ENCODE measurements at places on chromosomes 1 and 21.

GRCh38 chr1:48030211-48030610, 33.0 kb upstream of the TRABD2B start:
- no peak for DNase-seq

- DNase-seq: no peak
Measured at GRCh38 chr1:181767001-181767708, 283.8 kb downstream of the CACNA1E start.

DNA sequence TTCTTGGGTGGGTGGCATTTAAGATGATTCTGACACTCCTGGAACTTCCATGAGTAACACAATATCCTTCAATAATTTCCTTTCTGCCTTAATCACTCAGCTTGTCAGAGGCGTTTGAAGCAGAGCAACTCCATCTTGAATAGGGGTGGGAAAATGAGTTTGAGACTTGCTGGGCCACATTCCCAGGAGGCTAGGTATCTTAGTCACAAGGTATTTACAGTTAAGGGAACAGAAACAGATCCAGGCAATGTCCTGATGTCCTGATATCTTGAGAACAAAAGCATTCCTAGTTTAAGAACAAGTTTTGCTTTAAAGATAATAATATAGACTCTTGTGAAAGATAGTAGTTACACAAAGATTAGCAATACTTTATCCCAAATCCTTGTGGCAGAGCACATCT, 76.6 kb upstream of the KIAA0040 start:
- no peak for DNase-seq

GRCh38 chr1:29310616-29311180, 74.4 kb downstream of the PTPRU start:
- DNase-seq: no peak

GRCh38 chr1:9726905-9727595, 75.5 kb downstream of the PIK3CD start:
- DNase-seq: no peak

DNA sequence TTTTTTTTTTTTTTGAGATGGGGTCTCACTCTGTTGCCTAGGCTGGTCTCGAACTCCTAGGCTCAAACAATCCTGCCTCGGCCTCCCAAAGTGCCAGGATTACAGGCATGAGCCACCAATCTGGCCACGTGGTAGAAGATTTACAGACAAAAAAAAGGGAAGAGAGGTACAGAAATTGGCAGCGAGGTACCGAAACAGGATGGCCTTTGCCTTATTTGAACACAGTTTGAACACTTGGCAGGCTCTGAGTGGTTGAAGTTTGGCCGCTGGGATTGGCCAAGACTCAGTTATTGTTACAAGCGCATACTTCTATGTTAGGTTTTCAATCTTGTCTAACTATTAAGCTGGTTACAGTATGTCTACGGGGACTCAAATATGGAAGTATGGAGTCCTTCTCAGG, 6.2 kb upstream of the AADACL4 start:
- DNase-seq: no peak

- peak; percentile 25 for DNase-seq
Measured at GRCh38 chr21:25717491-25718147, 17.1 kb downstream of the ATP5PF start.

- DNase-seq: no peak
Measured at GRCh38 chr21:34522284-34522683, 10.3 kb upstream of the KCNE1 start.

DNA sequence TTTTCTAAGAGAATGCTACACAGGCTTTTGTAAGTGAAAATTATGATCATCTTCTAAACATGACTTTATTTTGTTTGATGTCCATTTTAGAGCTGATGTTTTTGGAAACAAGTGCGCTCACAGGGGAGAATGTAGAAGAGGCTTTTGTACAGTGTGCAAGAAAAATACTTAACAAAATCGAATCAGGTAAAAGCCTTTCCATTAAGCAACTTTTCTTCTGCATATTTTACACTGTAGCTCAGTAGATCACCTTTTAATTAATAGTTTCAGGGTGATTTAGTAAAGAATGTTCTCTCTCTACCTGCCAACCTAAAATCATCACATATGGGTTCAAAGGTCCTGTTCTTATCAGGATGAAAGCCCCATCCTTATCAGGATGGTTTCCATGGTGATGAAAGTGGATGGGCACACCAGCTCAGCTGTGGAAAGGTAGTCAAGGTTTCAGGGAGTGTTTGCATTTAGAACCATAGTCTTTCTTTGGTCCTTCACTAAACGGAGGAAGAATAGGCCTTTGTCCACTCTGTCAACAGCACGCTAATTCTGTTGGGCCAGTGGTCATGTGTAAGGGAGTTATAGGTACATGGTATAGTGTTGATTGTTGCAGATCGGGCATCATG, 28.1 kb downstream of the RAB4A start:
- no peak for DNase-seq

Data from fibroblast of upper back skin (primary cell).